ENCODE measurements at places on chromosomes 1 and 21. TPM values are rescaled to one million over a fixed set of nuclear protein-coding genes. Genes with fewer than 3 reads are reported as not detected.
A peak's percentile ranks its signal among the peaks of the same experiment; 100 is the strongest.

Gene ESRRG
- not detected for total RNA-seq

Gene GSTM1
- total RNA-seq = 49.6 TPM

DNA sequence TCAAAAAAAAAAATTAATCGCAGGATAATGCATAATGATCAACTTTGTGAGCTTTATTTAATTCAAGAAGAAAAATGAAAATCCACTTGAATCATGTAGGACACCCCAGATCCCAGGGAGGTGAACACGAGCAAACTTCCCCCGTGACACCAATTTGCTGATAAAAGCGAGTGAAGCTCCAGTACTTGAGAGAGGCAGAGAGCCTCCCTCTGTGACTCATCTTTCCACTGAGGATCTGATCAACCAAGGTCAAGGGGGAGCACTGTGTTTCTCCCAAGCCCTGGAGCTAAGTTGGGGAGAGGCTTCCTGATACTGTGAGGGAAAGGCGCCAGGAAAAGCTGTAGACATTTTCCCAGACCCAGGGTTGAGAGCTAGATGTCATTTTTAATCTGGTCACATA, 160.9 kb downstream of the SLC44A5 start:
- no peak overlapping the region for H3K4me3 ChIP-seq
- H3K27me3 ChIP-seq = no peaks in the 10 kb centered on the region
- no peak for DNase-seq
- no peak overlapping the region for H3K27ac ChIP-seq
- no peaks in the 10 kb centered on the region for H3K36me3 ChIP-seq

DNA sequence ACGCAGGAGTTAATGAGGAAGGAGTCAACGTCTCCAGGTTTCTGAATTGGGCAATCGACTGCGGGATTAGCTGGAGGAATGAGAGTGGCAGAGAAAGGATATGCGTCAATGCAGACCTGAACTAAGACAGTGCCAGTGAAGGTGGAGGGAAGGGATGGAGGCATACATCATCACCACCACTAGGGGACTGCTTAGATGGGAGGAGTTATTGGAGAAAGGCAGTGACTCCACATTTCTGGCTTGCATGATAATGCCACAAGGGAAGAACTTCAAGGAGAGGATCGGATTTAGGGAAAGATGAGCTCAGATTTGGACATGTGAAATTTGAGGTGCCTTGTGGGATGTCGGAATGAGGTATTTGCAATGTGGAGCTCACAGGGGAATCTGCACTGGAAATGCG, 17.5 kb downstream of the VASH2 start:
- H3K4me1 ChIP-seq = peaks cover 7% of the 10 kb centered on the region
- no peaks in the 10 kb centered on the region for H3K36me3 ChIP-seq
- H3K4me3 ChIP-seq = no peak overlapping the region
- peaks cover 13% of the 10 kb centered on the region for H3K27me3 ChIP-seq
- no peak for DNase-seq

Gene ANGPTL3
- not detected for total RNA-seq

Gene SPRR5
- not detected for total RNA-seq

GRCh38 chr1:170461291-170461747, 70.6 kb upstream of the GORAB start:
- DNase-seq = no peak
- H3K36me3 ChIP-seq = no peaks in the 10 kb centered on the region
- H3K27me3 ChIP-seq = peaks cover 13% of the 10 kb centered on the region

Gene EXTL1
- total RNA-seq = not detected

Gene CFAP57
- 0.23 TPM for total RNA-seq

DNA sequence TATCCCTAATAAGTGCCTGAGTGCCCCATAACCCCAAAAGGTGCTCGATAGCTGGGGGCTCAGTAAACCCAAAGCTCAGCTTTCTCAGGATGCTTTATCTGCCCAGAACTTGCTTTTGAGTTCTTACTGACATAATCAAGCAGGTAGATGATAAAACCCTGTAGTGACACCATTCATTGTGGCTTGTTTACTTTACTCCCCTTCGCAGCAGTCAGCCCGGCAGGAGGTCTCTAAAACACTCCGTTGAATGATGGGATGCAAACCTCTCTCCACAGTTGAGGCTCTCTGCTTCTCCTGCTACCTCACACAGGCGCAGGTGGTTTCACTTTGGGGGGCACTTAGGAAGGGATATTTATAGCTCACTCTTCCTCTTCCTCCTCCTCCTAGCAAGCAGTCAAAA, 349.4 kb downstream of the HLX start:
- peaks cover 7% of the 10 kb centered on the region for H3K4me1 ChIP-seq
- H3K4me3 ChIP-seq = no peak overlapping the region
- H3K36me3 ChIP-seq = no peaks in the 10 kb centered on the region
- no peak overlapping the region for H3K27ac ChIP-seq
- DNase-seq = no peak

Gene SLC45A1
- 0.56 TPM for total RNA-seq

DNA sequence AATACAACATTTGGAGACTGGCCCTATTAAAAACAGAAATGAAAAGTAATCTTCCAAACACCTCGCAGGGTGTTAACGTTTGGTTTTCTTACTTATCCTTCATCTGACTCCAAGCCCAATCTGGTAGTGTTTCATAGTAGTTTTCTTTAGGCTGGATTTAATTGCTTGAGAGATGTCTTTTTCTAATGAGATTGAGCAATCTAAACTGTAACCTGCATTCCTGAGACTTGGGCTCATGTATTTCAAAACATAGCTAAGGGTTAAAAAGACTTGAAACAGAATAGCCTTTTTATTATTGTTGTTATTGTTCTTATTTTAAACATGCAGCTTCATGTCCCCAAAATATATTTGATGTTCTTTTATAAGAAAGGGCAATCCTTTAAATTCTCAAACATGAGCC, 278.9 kb downstream of the TGFB2 start:
- H3K4me3 ChIP-seq = no peak overlapping the region
- no peaks in the 10 kb centered on the region for H3K4me1 ChIP-seq
- H3K36me3 ChIP-seq = no peaks in the 10 kb centered on the region
- H3K27ac ChIP-seq = no peak overlapping the region
- no peaks in the 10 kb centered on the region for H3K27me3 ChIP-seq

Gene CD1B
- total RNA-seq = not detected

GRCh38 chr1:90821152-90821787, 104.2 kb upstream of the BARHL2 start:
- H3K36me3 ChIP-seq = no peaks in the 10 kb centered on the region
- no peak overlapping the region for H3K4me3 ChIP-seq
- no peak for DNase-seq
- H3K4me1 ChIP-seq = no peaks in the 10 kb centered on the region
- no peak overlapping the region for H3K27ac ChIP-seq
- H3K27me3 ChIP-seq = peaks cover 28% of the 10 kb centered on the region

DNA sequence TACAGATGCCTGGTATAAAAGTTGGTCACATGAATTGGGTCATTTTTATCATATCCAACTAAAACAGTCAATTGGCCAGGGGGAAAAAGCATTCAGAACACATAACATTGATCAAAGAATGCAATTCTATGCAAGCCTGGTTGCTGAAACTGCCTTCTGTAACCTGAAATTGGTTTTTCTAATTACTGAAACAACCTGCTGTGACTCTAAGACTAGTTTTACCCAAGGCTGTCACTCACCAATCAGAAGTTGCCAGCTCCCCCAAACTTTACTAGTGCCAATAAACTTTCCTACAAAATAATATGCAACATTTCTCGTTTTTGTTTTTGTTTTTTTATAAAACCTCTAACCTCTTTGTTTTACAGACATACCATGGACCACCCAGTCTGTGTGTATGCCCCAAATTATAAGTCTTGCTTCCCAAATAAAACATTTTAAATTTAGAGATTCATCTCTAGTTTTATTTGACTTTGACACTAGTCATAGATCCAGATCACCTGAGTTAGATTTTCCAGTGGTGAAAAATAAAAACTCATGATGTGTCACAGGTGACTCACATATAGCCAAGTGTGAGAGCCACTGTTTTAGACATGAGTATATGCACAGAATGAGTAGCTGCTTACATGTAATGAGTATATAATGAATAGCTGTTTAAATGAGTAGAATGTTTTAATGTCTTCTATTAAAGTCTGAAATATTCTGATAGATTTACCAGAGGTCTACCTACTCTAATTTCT, 64.2 kb upstream of the CR2 start:
- peak; percentile 33 for DNase-seq
- peaks cover 18% of the 10 kb centered on the region for H3K4me1 ChIP-seq
- H3K27ac ChIP-seq = peak overlapping the region; percentile 83

DNA sequence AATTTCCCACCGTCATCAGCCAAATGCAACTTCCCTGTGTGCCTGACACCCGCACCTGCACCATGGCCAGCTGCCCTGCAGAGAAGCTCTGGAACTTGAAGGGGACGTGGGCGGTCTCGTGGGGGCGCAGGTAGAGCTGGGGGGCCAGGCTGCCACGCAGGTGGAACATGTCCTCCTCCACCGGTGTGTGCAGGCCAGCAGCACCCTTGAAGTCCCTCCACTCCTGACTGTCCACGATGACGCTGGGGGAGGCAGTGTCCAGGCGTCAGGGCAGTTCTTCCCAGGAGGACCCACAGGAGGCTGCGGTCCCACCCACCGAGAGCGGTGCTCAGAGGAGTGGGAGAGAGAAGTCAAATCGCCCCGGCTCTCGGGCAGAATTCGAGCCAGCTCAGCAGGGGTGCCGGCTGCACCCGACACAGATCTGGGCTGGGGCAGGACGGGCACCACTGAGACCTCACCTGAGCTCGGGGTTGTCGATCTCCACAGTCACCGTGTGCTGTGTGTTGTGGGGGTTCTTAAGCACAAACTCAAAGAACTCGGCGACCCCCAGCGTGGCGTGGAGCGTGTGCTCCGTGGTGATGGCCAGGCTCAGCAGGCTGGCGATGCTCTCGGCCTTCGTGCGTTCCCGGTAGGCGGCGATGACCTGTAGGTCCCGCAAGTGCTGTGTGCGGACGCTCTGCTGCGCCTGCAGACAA, 117.7 kb downstream of the NPHP4 start:
- no peak for DNase-seq
- H3K27me3 ChIP-seq = no peaks in the 10 kb centered on the region
- H3K36me3 ChIP-seq = peaks cover under 1% of the 10 kb centered on the region
- H3K4me1 ChIP-seq = no peaks in the 10 kb centered on the region

Gene PRR9
- total RNA-seq = not detected

GRCh38 chr1:7768583-7768982, 2.5 kb upstream of the VAMP3 start:
- no peak overlapping the region for H3K4me3 ChIP-seq
- peaks cover 10% of the 10 kb centered on the region for H3K36me3 ChIP-seq
- peaks cover 20% of the 10 kb centered on the region for H3K4me1 ChIP-seq
- H3K27me3 ChIP-seq = peaks cover 10% of the 10 kb centered on the region
- DNase-seq = no peak

GRCh38 chr1:2082064-2082463, 31.9 kb downstream of the PRKCZ start:
- no peaks in the 10 kb centered on the region for H3K27me3 ChIP-seq
- no peak overlapping the region for H3K27ac ChIP-seq
- H3K4me3 ChIP-seq = no peak overlapping the region
- DNase-seq = no peak
- peaks cover 22% of the 10 kb centered on the region for H3K36me3 ChIP-seq

GRCh38 chr1:68057564-68057963, 7.1 kb upstream of the DIRAS3 start:
- H3K27me3 ChIP-seq = peaks cover 2% of the 10 kb centered on the region
- no peak overlapping the region for H3K4me3 ChIP-seq
- DNase-seq = no peak
- H3K27ac ChIP-seq = no peak overlapping the region

DNA sequence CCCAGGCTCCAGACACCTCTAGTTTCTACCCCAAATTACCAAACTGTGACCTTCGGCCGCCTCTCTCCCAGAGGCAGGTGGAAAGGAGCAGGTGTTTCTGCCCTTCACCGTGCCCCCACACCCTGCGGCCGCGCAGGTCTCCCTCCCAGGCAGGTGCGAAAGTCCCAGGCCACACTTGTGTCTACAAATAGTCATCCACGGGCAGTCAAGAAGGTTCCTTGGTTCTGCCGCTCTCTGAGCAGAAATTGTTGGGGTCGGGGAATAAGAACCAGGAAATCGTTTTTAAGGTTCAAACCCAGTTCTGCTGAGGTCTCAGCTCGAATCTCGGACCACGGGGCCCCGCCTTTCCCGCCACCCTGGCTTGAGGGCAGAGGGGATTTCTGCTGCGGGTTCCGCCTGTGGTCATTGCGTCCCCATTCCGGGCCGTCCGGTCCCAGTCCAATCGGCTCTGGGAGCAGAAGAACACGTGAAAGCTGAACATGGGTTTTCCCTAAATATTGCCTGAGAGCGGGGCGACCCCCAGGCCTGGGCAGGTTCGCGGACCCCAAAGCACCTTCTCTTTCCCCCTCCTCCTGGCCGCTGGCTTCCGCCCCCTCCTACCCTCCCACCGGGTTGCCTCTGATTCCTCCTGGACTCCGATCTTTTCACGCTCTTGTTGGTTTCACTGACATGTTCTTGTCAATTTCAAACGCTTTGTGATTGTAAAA, 1.2 kb upstream of the ATF3 start:
- peaks cover 39% of the 10 kb centered on the region for H3K4me1 ChIP-seq
- H3K27me3 ChIP-seq = peaks cover 51% of the 10 kb centered on the region
- peak; percentile 38 for DNase-seq
- peaks cover 26% of the 10 kb centered on the region for H3K36me3 ChIP-seq
- H3K4me3 ChIP-seq = peak overlapping the region; percentile 90
